ENCODE measurements at places on chromosomes 2 and 18. TPM values are rescaled to one million over a fixed set of nuclear protein-coding genes. Genes with fewer than 3 reads are reported as not detected.

The SIGLEC15 gene
- 1.1 TPM for total RNA-seq

The C1QL2 gene
- total RNA-seq = not detected

The LYG2 gene
- not detected for total RNA-seq

The ST8SIA5 gene
- not detected for total RNA-seq

The LYPD6B gene
- not detected for total RNA-seq

GRCh38 chr2:172924097-172924660 is 151.5 kb upstream of the MAP3K20 start:
- no peak for DNase-seq
- H3K27ac ChIP-seq = no peak overlapping the region
- no peak overlapping the region for H3K4me3 ChIP-seq
- H3K4me1 ChIP-seq = peaks cover 6% of the 10 kb centered on the region
- no peaks in the 10 kb centered on the region for H3K27me3 ChIP-seq

- no peak for DNase-seq
- no peaks in the 10 kb centered on the region for H3K27me3 ChIP-seq
- no peaks in the 10 kb centered on the region for H3K36me3 ChIP-seq
- H3K4me1 ChIP-seq = peaks cover 44% of the 10 kb centered on the region
Measured at GRCh38 chr2:85746321-85747004, 7.3 kb upstream of the ATOH8 start.

DNA sequence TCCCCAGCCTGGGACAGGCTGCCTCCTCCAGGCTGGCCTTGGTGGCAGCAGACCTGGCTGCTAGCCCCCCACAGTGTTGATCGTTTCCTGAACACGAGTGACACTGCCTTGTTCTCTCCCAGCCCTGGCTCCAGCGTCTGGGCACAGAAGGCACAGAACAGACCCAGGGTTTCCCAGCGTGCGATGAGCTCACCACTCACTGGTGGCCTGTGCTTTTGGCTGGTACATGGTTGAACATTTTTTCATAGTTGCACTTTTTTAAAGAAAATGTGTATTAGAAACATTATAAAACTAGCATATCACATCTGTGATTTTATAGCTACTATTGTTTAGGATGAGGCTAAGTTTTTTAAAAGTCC is 40.9 kb downstream of the SCTR start:
- H3K27me3 ChIP-seq = peaks cover 28% of the 10 kb centered on the region
- no peak overlapping the region for H3K27ac ChIP-seq
- no peak for DNase-seq

DNA sequence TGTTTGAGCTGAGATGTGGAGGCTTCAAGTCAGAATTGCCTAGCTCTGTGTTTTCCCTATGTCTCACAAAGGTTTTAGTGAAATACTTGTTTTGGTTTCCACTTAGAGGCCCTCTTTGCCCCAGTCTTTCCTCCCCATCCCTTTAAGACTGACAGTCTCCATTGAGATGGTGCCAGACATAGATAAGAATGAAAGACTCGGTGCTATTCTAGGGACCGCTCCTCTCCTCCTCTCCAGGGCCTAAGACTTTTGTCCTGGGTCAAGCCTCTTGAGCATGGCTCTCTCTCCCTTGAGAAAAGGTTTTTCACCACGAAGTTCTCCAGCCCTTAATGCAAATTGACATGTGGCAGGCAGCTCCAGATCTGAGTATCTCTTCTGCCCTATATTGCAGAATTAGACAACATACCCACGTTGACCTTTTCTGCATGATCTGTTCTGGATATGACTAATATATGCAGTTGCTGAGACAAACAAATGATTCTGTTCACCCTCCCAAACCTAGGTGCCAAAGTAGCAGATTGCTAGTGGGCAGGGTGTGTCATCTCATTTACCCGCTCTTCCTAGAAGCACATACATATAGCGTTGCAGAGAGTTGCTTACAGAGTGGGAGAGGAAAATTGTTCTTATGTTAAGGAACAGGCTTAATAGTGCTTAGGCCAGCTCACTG is 47.5 kb upstream of the ACSL3 start:
- H3K36me3 ChIP-seq = no peaks in the 10 kb centered on the region
- no peak for DNase-seq
- H3K27me3 ChIP-seq = no peaks in the 10 kb centered on the region
- H3K27ac ChIP-seq = no peak overlapping the region
- no peak overlapping the region for H3K4me3 ChIP-seq
- no peaks in the 10 kb centered on the region for H3K4me1 ChIP-seq

- no peaks in the 10 kb centered on the region for H3K36me3 ChIP-seq
- H3K27ac ChIP-seq = no peak overlapping the region
- no peaks in the 10 kb centered on the region for H3K27me3 ChIP-seq
- H3K4me3 ChIP-seq = no peak overlapping the region
- no peaks in the 10 kb centered on the region for H3K4me1 ChIP-seq
- DNase-seq = no peak
Measured at GRCh38 chr2:191087311-191087710, 63.5 kb downstream of the STAT4 start.

GRCh38 chr18:56085551-56085950 is 497.6 kb upstream of the TCF4 start:
- H3K4me3 ChIP-seq = no peak overlapping the region
- H3K36me3 ChIP-seq = no peaks in the 10 kb centered on the region
- H3K27ac ChIP-seq = no peak overlapping the region
- peak; percentile 86 for DNase-seq
- H3K4me1 ChIP-seq = peaks cover 11% of the 10 kb centered on the region

Measured in IMR-90 (cell line).